Activated T-cell treated with anti-CD3 and anti-CD28 coated beads, Interleukin-2, amount 50 U/mL, for 48 hours (primary cell): ENCODE measurements at places on chromosomes 12 and 14.

DNA sequence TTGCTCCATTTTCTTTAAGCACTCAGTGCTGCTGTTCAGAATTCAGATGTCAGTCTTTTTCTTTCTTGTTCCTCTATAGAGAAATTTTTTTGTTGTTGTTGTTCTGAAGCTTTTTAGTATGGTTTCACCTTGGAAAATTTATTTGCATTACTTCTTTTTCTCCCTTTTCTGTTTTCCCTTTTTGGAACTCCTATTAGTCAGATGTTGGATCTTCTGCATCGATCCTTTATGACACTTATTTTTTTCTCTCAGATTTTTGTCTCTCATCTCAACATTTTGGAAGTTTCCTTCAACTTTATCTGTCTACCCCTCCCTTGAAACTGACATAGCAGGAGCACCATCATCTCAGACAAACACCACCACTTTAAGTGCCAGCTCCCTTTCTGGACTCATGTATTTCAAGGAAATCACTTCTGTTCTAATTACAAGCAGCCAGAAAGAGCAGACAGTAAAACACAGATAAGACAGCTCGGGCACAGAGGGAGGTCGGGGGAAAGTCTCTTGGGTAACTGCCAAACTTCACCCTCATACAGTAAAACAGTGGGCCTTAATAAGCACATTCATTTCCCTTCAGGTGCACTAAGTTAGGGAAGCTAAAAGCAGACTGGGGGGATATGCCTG, 222.7 kb upstream of the PLXNC1 start:
- no peak for DNase-seq

DNA sequence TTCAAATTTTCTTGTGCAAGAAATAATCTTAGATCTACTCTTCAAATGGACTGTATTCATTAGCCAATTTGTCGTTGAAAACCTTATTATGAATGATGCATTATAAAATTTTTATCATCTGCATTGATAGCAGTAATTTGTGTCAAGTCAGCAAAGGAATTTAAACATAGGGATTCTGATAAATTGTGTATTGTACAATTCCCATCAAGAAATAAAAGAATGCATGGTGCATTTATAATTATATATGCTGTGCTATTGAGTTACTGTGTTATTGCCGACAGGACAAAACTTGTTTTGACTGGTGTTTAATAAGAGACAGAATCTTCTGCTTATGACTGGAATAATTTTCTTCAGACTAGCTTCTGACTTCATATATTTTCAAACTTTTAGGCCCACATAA, 3.1 kb upstream of the BCDIN3D start:
- no peak for DNase-seq

DNA sequence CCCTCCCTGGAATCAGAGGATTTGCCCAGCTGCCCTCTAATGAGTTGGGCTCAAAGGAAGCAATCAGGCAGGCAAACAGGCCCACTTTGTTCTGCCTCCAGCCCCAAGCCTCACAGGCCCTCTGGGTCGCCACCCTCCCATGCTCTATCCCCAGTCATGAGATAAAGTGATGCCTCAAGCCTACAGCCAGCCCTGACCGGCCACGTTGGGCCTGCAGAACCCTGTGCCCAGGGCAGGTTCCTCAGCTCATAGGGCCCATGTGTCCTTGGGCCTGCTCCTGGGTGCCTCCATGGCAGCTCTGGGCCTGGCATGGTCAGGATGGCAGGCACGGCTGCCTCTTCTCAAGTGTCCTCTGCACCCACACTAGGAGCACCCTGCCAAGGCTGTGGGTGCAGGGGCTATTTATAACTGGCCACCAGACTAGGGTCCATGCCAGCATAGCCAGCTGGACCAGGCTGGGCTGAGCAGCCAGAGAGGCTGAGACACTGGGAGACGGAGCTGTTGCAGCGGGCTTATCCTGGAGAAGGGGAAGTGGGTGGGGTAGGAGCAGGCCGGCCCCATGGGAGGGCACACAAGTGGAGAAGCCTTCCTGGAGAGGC, 20.2 kb downstream of the HDAC7 start:
- DNase-seq: no peak

DNA sequence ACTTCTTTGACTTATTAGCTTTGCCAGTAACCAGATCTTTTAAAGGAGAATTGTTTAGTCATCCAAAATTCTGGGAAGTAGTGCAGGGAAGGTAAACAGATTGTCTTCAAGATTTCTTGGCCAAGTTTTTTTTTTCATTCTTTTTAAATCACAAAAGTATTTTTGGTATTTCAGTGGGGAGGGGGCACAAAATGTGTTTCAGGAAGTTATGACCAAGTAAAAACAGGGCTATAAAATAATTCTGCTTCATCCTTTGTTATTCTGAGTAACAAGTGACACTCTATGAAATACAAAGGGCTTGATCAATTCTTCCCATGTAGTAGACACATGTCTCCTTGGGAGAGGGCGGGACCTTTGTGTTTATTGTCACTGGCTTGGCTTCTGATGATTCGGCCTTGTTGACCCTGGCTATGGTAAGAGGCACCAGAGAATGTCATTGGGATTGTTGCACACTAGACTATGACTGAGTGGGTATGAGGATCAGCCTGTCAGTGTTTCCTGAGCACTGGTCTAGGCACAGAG, 55.4 kb downstream of the SUSD6 start:
- no peak for DNase-seq

DNA sequence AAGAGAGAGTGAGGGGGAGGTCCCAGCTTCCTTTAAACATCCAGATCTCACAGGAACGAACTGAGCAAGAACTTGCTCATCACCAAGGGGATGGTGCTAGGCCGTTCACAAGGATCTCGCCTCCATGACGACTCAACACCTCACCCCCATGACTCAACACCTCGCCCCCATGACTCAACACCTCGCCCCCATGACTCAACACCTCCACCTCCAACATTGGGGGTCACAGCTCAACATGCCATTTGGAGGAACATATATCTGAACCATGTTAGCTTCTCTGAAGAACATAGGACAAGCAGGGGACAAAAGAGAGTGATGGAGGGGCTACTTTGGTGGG, 66.0 kb upstream of the LHX5 start:
- peak; percentile 18 for DNase-seq

- no peak for DNase-seq
Measured at GRCh38 chr14:75201087-75201486, 24.7 kb upstream of the TMED10 start.

DNA sequence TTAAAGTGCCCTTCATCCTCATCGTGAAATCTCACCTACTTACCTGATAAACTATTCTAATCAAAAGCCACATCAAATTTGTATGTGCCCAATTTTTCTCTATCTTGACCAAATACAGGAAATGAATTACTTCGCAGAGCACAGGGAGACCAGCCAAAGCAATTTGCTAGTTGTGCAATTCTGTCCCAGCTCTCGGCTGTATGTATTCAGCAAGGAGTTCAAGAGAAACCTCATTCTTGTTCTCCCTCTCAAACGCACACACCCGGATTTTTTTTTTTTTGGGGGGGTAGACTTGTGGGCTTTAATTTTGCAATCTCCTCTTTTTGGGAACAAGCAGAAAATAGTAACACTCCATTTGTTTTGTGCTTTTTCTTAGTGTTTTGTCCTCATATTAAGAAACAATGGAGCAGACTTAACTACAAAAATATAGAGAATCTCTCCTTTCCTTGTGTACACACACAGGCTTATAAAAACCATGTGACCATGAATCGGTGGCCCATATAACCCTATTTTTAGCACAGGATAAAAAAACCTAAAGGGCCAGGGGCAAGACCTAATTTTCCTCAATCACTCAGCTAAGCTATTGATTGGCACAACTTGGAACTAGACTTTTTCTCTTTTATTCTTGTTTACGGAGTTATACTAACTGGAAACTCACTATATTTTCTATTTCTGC, 64.2 kb downstream of the MBIP start:
- no peak for DNase-seq

DNA sequence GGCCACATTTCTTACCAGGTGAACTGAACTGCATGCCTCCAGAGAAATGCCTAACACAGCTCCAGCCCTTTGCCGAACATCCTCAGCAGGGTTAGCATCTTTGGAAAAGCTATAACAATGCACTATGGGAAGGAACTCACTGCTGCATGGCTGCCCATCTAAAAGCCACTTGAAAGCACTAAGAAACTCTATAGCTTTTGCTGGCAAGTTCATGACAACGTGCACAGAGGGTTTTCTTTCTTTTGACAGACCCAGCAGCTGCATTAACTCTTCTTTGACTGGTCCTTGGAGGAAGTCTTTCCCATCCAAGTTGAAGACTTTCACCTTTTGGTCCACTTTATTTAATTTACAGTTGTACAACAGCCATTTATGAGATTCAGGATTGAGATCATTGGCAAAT, 5.3 kb downstream of the TRMT5 start:
- DNase-seq: no peak

DNA sequence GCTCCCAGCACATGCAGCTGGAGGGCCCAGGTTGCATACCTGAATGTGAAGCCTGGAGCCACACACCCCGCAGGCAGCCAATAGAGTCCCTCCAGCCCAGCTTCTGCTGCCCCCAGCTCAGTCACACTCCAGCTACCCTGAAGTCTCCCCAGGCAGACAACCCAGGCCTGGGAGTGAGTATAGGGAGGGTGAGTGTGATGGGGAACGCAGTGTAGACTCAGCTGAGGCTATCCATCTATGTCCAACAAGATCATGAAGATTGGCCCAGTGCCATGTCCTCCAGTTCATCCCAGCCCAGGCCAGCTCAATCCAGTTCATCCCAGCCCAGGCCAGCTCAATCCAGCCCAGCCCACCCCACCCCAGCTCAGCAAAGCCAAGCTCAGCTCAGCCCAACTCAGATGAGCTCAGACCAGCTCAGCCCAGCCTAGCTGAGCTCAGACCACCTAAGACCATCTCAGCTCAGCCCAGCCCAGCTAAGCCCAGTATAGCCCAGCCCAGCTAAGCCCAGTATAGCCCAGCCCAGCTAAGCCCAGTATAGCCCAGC, 330.4 kb downstream of the TMEM121 start:
- DNase-seq: peak; percentile 13

GRCh38 chr14:61698206-61698980, 3.1 kb downstream of the HIF1A start:
- DNase-seq: no peak

GRCh38 chr12:57462912-57463253, 3.3 kb downstream of the GLI1 start:
- no peak for DNase-seq

- no peak for DNase-seq
Measured at GRCh38 chr14:101918065-101918989, 46.0 kb upstream of the DYNC1H1 start.

DNA sequence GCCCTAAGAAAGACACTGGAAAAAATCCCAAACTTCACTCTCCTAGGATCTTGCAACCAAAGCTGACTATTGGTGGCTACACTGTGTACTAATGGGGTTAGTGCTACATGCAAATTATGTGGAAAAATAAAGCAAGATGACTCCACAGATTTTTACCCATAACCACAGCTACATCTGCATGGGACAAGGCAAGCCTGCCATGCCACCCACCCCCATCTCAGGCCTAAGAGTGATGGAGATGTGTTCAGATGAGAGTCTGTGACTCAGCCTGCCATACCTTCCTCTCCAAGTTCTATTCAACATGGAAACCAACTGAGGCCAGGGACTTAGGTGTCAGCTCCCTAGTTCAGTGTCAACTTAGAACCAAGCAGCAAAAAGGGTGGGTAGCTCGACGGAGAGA, 206.2 kb downstream of the PELI2 start:
- no peak for DNase-seq

DNA sequence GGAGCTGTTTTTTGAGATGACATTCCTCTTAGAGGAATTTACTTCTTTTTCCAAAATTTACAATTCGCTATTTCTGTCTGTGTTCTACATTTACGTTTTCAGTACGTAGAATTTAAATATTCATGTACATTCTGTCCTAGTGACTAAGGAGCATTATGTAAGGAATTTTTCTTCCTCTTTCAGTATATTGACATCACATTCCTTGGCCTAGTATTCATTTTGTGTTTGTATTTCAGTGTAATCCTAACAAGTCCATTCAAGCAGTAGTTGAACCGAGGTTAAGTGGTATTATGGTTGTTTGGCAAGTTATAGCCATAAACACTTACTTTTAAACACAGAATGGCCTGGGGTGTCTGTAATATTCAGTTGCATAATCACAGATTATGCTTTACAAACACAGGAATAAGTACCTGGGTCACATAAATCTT, 465.2 kb downstream of the PCNX1 start:
- no peak for DNase-seq

DNA sequence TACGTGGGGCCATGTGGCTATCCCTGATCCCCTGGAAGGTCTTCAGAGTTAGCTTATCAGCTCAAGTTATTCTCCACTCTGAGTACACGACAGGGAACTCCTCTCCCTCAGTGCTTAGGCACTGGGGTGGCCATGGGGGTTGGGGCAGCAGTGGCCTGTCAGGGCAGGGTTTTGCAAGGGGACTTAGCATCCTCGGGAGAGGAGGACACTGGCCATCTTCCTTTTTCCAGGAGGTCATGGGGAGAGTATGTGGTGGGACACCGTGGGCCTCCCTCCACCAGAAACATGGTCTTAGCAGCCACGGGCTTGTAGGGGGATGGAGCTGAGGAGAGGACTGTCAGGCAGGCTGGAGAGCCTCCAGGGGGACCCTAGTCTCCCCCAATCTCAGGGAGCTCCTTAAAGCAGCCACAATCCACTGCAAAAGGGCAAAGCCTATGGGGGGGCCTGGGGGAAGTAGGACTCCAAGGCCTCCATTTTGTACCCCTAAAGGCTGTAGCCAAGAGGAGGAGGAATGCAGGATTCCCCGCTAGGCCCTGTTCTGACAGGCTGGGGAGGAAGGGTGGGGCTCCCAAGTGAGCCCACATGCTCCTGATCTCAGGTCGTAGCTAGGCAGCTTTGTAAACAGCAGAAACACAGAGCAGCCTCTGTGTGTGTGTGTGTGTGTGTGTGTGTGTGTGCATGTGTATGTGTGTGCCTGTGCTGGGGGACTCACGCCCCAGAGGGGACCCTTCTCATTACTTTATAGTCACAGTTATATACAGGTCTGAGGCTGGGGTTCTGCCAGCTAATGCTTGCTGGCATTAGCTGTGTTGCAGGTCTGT, 36.6 kb downstream of the KRT80 start:
- no peak for DNase-seq

DNA sequence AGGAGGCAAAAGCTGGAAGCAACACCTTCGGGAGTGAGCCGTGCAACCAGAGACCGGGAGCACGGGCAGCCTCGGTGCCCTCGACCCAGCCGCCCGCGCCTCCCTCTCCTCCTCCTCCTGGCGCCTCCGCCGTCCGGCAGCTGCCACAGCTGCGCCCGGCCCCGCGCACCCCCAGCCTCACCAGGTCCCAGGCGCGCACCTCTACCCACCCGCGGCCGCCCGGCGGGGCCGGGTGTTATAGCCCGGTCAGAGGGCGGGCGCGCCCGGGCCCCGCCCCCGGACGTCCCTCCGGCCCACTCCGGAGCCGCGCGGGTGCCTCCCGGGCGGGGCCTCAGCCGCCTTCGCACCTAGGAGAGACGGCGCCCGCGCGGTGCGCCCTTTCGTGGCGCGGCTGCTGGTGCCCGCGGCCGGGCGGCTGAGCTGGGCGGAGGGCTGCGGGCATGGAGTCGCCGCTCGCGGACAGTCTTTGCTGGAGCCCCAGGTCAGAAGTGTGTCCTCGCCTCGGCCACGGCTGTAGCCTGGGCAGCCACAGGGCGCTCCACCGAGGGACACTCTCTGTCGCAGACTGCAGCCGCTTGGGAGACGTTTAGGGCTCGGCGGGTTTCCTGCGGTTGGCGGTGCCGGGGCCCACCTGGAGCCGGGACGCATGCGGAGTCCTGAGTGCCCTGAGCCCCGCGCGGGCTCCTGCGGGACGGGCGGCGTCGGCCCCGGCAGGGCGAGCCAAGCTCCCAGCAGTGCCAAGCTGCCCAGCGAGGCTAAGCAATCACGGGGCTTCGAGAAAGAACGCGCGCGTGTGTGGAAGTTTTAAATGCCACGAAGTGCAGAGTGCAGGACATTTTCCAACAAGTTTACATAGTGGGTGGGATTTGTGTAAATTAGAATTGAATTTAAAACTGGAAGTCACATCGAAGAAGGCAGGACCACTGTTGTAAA, at the start of gene CPM:
CPM (minus strand) TSS at position 211 of the 933 bp plus-strand sequence. CDS start 334 bp downstream, outside the sequence.
- DNase-seq: peak; percentile 78
